Karpas-422 (cell line): ENCODE measurements at places on chromosomes 3 and 15.

GRCh38 chr3:15339001-15339400 lies 6.6 kb upstream of the SH3BP5 start:
- peaks cover 23% of the 10 kb centered on the region for H3K4me1 ChIP-seq
- no peaks in the 10 kb centered on the region for H3K36me3 ChIP-seq
- no peak for DNase-seq
- H3K4me3 ChIP-seq = no peak overlapping the region
- H3K27ac ChIP-seq = no peak overlapping the region

GRCh38 chr15:39181940-39182339 lies 398.9 kb upstream of the THBS1 start:
- H3K27ac ChIP-seq = no peak overlapping the region
- DNase-seq = no peak
- H3K27me3 ChIP-seq = no peaks in the 10 kb centered on the region
- H3K36me3 ChIP-seq = no peaks in the 10 kb centered on the region
- H3K4me1 ChIP-seq = no peaks in the 10 kb centered on the region
- no peak overlapping the region for H3K4me3 ChIP-seq

GRCh38 chr15:64993290-64993689 lies 3.6 kb upstream of the SPG21 start:
- no peaks in the 10 kb centered on the region for H3K27me3 ChIP-seq
- no peak overlapping the region for H3K4me3 ChIP-seq
- H3K36me3 ChIP-seq = no peaks in the 10 kb centered on the region
- H3K27ac ChIP-seq = no peak overlapping the region
- H3K4me1 ChIP-seq = peaks cover 12% of the 10 kb centered on the region

DNA sequence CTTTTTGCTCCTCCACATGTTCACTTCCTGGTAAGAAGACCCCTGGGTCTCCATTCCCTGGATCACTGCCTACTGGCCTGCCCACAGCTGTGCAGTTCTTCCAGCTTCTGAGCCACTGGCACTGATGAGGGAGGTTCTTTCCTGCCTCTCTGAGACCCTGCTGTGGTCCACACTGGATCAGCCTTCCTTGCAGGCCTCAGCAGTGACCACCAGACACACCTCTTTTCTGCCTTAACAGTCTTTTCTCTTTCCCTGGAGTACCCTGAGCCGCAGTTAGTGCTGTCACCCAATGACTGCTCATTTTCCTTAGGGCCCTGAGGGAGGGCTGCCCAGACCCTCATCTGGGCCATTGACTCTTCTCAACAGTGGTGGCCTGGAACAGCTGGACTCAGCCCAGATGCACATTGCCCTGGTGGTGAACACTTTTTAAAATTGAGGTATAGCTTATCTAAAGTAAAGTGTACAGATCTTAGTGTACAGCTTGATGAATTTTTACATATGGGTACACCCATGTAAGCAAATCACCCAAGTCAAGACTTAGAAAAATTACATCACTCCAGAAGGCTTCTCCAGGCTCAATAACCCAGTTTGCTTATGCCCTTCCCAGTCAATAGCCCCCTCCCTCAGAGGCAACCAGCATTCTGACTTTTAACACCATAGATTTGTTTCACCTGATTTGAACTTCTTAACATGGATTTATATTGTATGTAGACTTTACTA lies 32.8 kb upstream of the C3orf80 start:
- no peak overlapping the region for H3K4me3 ChIP-seq
- H3K36me3 ChIP-seq = no peaks in the 10 kb centered on the region
- no peak for DNase-seq
- H3K27me3 ChIP-seq = no peaks in the 10 kb centered on the region

DNA sequence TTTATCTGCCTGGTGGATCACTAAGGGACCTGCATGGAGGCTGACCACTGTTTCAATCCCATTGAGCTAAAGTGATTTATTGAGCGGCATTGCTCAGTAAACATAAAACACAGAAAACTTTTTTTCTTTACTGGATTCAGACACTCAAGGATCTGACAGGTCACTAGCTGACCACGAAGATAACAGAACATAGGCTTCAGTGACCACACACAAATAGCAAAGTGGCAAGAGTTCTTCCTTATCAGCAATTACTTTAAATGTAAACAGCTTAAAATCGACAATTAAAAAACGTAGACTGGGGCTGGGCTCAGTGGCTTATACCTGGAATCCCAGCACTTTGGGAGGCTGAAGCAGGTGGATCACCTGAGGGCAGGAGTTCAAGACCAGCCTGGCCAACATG lies 48.7 kb downstream of the STAG1 start:
- no peaks in the 10 kb centered on the region for H3K36me3 ChIP-seq
- H3K27me3 ChIP-seq = no peaks in the 10 kb centered on the region
- DNase-seq = no peak
- peaks cover 18% of the 10 kb centered on the region for H3K4me1 ChIP-seq
- no peak overlapping the region for H3K27ac ChIP-seq
